ENCODE measurements at places on chromosomes 5 and 9. TPM values are rescaled to one million over a fixed set of nuclear protein-coding genes. Genes with fewer than 3 reads are reported as not detected.
A peak's percentile ranks its signal among the peaks of the same experiment; 100 is the strongest.

GRCh38 chr5:55407059-55407684 is 99.4 kb downstream of the MTREX start:
- peaks cover 9% of the 10 kb centered on the region for H3K36me3 ChIP-seq
- no peak overlapping the region for H3K4me3 ChIP-seq
- no peak for DNase-seq

GRCh38 chr5:104347119-104347708 is 784.6 kb upstream of the NUDT12 start:
- no peaks in the 10 kb centered on the region for H3K27me3 ChIP-seq
- no peak overlapping the region for H3K27ac ChIP-seq

DNA sequence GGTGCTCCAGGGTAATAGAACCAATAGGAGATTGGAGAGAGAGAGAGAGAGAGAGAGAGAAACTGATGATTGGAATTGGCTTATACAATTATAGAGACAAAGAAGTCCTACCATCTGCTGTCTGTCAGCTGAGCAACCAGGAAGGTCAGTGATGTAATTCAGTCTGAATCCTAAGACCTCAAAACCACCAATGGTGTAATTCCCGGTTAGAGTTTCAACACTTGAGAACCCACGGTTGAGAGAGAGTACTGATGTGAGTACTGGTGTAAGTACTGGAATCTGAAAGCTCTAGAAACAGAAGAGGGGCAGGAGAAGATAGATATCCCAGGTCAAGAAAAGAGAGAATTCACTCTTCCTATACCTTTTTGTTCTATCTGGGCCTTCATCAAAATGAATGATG is 775.8 kb downstream of the EFNA5 start:
- DNase-seq = no peak
- H3K27ac ChIP-seq = no peak overlapping the region
- H3K27me3 ChIP-seq = no peaks in the 10 kb centered on the region
- H3K36me3 ChIP-seq = no peaks in the 10 kb centered on the region
- H3K4me3 ChIP-seq = no peak overlapping the region

DNA sequence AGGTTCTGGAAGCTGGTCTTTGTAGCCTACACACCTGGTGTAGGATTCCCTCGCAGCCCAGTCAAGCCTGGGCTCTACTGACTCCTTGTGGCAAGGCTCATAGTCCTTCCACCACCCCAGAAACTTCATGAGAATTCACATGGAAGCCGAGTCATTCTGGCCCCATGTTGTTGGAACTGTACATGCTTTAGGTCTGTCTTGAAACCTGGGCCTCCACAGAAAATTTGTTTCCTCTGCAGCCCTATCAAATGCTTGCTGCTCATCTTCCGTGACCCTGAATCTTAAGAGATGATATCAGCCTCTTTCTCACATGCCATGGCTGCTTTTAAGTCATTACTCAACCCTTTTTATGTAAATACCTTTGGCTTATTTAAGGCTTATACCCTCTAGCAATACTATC is 113.4 kb upstream of the GRHPR start:
- peaks cover 5% of the 10 kb centered on the region for H3K36me3 ChIP-seq
- H3K27ac ChIP-seq = no peak overlapping the region
- no peak overlapping the region for H3K4me3 ChIP-seq

DNA sequence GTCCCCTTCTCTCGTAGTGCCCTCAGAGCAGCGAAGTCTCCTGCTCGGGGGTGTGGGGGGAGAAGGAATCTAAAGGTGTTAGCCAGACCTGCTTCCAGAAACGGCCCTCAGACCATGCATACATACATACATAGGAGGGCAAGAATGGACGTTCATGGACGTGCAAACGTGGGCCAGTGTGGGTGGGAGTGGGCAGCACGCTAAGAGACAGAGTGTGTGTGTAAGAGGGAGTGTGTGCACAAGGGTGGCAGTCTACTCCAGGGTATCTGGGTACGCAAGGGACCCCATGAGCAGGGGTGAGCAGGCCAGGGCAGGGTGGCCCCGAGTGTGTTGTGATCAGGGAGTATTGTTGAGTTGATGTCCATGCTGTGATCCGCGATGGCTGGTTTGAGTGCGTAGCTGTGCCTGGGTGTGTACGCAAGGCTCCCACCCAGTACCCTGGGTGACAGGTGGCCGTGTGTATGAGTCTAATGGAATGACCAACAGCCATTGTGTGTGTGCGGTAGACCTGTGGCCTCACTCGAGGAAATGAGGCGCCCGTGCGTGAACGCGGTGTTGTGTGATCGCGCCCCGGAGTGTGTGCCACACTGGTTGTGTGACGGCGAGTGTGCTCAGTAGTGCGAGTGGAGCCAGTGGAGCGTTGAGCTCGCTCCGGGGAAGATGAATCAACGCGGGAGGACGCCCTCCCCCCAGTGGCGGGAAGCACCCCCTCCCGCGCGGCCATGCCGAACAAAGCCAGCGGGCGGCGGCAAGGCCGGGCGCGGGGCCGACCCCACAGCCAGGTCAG is 826 bp downstream of the GPRIN1 start:
- H3K27ac ChIP-seq = no peak overlapping the region
- H3K4me3 ChIP-seq = peak overlapping the region; percentile 71
- no peaks in the 10 kb centered on the region for H3K36me3 ChIP-seq
- H3K4me1 ChIP-seq = peaks cover 4% of the 10 kb centered on the region
- no peak for DNase-seq
- H3K27me3 ChIP-seq = no peaks in the 10 kb centered on the region

DNA sequence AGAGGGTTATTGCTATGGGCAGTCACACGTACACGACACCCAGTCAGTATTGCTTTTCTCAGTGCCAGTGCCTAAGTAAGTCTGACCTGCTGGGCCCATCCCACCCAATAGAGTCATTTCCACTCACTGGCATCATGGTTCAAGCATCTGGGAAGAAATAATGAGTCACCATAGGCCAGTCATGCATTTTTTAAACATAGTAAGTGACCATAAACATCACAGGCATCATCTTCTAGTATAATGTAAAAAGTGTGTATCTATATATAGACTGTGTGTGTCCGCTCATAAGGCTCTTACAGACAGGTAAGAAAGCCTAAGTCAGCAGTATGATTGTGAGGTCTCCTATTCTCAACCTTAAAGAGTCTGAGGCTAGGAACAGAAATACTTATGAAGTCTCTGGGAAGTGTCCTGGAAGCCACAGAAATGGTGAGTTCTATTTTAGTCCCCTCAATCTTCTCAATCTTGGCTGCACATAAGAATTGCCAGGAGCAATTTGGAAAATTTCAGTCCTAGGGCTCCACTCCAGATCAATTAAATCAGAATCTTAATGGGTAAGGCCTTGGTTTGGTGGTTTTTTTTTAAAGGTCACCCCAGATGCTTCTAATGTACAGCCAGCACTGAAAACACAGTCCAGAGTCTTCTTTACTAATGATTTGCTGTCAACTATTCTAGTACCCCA is 65.2 kb downstream of the ZNF366 start:
- DNase-seq = no peak
- no peak overlapping the region for H3K4me3 ChIP-seq

GRCh38 chr5:68395926-68396511 is 180.5 kb downstream of the PIK3R1 start:
- H3K27me3 ChIP-seq = no peaks in the 10 kb centered on the region
- no peaks in the 10 kb centered on the region for H3K4me1 ChIP-seq
- no peaks in the 10 kb centered on the region for H3K36me3 ChIP-seq
- H3K4me3 ChIP-seq = no peak overlapping the region

KCTD16 gene
- not detected for polyA plus RNA-seq

DNA sequence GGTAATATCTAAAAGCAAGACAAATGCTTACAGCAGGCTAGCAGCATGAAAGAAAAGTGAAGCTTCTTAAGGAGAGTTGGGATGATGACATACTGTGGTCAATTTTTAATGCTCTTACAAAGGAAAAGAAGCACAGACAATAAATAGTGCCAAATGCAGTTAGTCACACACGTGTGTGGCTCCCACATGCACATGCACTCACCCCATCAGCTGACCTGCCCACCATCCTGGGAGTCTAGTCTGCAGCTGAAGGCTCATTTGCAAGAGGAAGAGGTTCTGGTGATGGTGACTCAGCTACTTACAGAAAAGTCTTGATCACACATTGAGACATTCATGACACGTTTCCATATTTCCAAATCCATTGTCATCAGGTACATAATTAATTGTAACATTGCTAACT is 129.3 kb downstream of the MRPL36 start:
- H3K4me1 ChIP-seq = no peaks in the 10 kb centered on the region
- peaks cover 3% of the 10 kb centered on the region for H3K27me3 ChIP-seq
- H3K4me3 ChIP-seq = no peak overlapping the region
- no peaks in the 10 kb centered on the region for H3K36me3 ChIP-seq
